ENCODE measurements at places on chromosomes 12 and 14. TPM values are rescaled to one million over a fixed set of nuclear protein-coding genes. Genes with fewer than 3 reads are reported as not detected.

The FOXG1 gene
- 0.06 TPM for total RNA-seq

The NOVA1 gene
- total RNA-seq: not detected

The NDRG2 gene
- total RNA-seq: 0.21 TPM

The CAMKK2 gene
- 31.8 TPM for total RNA-seq

The DHH gene
- not detected for total RNA-seq

The NUP37 gene
- total RNA-seq: 46.3 TPM

The PLEKHG7 gene
- not detected for total RNA-seq

The INHBC gene
- total RNA-seq: not detected

The GUCY2C gene
- not detected for total RNA-seq

The DAO gene
- total RNA-seq: not detected

The PLA2G1B gene
- not detected for total RNA-seq

The KERA gene
- total RNA-seq: not detected

The FAM90A1 gene
- total RNA-seq: not detected

The TAS2R19 gene
- total RNA-seq: 0.52 TPM

The CCDC197 gene
- total RNA-seq: not detected

The RNASE7 gene
- total RNA-seq: not detected

The TMTC1 gene
- not detected for total RNA-seq

The IFI27 gene
- not detected for total RNA-seq

The KCNC2 gene
- not detected for total RNA-seq

The PMCH gene
- not detected for total RNA-seq

The MYO1A gene
- not detected for total RNA-seq

The CACNA1C gene
- total RNA-seq: 11.3 TPM

The NAA25 gene
- total RNA-seq: 18.7 TPM

The DBX2 gene
- total RNA-seq: not detected

The CLEC2A gene
- not detected for total RNA-seq

The SLC10A1 gene
- not detected for total RNA-seq

The TMEM233 gene
- not detected for total RNA-seq

The LGR5 gene
- total RNA-seq: not detected

The HDAC7 gene
- total RNA-seq: 106 TPM

The MRPS35 gene
- 47.9 TPM for total RNA-seq

The HCAR2 gene
- not detected for total RNA-seq

The PRB3 gene
- total RNA-seq: not detected

The PAPLN gene
- 1.7 TPM for total RNA-seq

The KSR2 gene
- total RNA-seq: not detected

The RPAP3 gene
- 33.1 TPM for total RNA-seq

The HHIPL1 gene
- 3.1 TPM for total RNA-seq

The TBX3 gene
- 128 TPM for total RNA-seq

The RBM19 gene
- total RNA-seq: 29.3 TPM

The SLCO1B1 gene
- not detected for total RNA-seq

The PLCZ1 gene
- total RNA-seq: not detected

The LRRC43 gene
- total RNA-seq: not detected

The ACSS3 gene
- total RNA-seq: 1.1 TPM

The RPGRIP1 gene
- total RNA-seq: not detected

The OR4K13 gene
- not detected for total RNA-seq

The SLCO1A2 gene
- not detected for total RNA-seq

The ANKRD33 gene
- total RNA-seq: not detected

The PPFIA2 gene
- total RNA-seq: not detected

The GALNT6 gene
- total RNA-seq: 73.6 TPM

The CFAP251 gene
- 3.4 TPM for total RNA-seq

The GPR68 gene
- 0.35 TPM for total RNA-seq

The KLHL33 gene
- not detected for total RNA-seq

The ABHD12B gene
- total RNA-seq: not detected

The DIO2 gene
- 76.7 TPM for total RNA-seq

The PSMC1 gene
- 150 TPM for total RNA-seq
